Hematopoietic multipotent progenitor cell (in vitro differentiated cells): ENCODE measurements at places on chromosomes 3 and 15. TPM values are rescaled to one million over a fixed set of nuclear protein-coding genes. Genes with fewer than 3 reads are reported as not detected.

Gene SLC28A2
- not detected for total RNA-seq

Gene ALDH1A2
- total RNA-seq, result not detected

Gene MINAR1
- 0.27 TPM for total RNA-seq

Gene ROBO2
- total RNA-seq, result under 0.01 TPM

Gene CKMT1A
- total RNA-seq, result not detected

Gene DPPA4
- total RNA-seq, result 49.8 TPM

Gene SHC4
- 0.81 TPM for total RNA-seq

Gene ALS2CL
- total RNA-seq, result 2.4 TPM
